ENCODE measurements at places on chromosomes 1 and 21. TPM values are rescaled to one million over a fixed set of nuclear protein-coding genes. Genes with fewer than 3 reads are reported as not detected.

DNA sequence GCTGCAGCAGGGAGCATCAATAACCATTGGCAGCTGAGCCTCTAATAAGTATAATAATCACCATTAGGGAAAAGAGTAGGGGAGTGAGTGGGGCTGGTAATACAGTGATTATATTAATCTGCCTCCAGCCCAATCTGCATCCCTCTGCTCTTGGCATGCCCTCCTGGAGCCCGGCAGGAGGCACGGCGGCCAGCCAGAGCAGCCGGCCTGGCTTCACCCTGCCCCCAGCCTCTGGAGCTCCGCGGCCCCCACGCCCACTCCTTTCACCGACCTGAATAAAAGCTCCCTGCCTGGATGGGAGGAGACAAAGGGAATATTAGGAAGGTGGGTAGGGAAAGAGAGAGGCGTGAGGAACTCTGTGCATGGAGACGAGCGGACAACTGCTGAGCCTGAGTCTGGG, 28.3 kb downstream of the OPTC start:
- H3K27me3 ChIP-seq: no peaks in the 10 kb centered on the region
- no peaks in the 10 kb centered on the region for H3K36me3 ChIP-seq

GRCh38 chr1:98700228-98700627, 38.7 kb downstream of the SNX7 start:
- no peaks in the 10 kb centered on the region for H3K27me3 ChIP-seq
- H3K27ac ChIP-seq: no peak overlapping the region
- H3K4me3 ChIP-seq: no peak overlapping the region
- no peaks in the 10 kb centered on the region for H3K36me3 ChIP-seq
- no peak for DNase-seq

- H3K4me1 ChIP-seq: no peaks in the 10 kb centered on the region
- no peak for DNase-seq
- H3K4me3 ChIP-seq: no peak overlapping the region
- H3K36me3 ChIP-seq: no peaks in the 10 kb centered on the region
- no peak overlapping the region for H3K27ac ChIP-seq
Measured at GRCh38 chr1:44168520-44169098, 27.2 kb upstream of the KLF18 start.

GRCh38 chr1:151147132-151147503, 687 bp upstream of the SEMA6C start:
- H3K36me3 ChIP-seq: no peaks in the 10 kb centered on the region
- DNase-seq: no peak
- H3K4me3 ChIP-seq: peak overlapping the region; percentile 66
- H3K27me3 ChIP-seq: no peaks in the 10 kb centered on the region
- H3K4me1 ChIP-seq: no peaks in the 10 kb centered on the region
- H3K27ac ChIP-seq: peak overlapping the region; percentile 67

DNA sequence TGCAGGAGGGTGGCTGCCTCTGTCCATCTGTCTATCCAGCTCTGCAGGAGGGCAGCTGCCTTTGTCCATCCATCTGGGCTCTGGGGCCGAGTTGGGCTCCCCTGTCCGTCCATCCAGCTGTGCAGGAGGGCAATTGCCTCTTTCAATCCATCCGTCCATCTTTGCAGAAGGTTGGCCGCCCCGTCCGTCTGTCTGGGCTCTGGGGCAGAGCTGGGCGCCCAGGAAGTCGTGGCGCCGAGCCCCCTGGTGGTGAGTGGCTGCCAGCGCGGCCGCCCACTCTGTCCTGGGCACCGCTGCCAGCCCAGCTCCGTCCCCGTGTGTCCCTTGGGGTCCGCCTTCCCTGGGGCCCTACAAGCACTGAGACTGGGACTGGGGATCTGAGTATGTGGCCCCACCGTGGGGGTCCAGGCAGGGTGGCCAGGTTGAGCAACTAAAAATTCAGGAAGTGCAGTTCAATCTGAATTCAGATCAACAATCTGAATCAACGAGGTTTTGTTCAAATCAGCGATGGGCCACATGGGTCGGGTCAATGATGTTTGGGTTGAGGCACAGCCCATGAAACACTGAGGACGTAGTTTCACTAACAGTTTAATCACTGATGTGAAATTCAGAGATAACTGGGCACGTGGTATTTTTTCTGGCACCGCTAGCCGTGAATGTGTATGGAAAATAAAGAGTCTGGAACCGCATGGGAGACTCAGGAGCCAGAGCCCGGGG, 99.1 kb upstream of the ACTRT2 start:
- DNase-seq: peak; percentile 35
- H3K4me1 ChIP-seq: no peaks in the 10 kb centered on the region
- no peak overlapping the region for H3K27ac ChIP-seq
- H3K4me3 ChIP-seq: no peak overlapping the region
- no peaks in the 10 kb centered on the region for H3K36me3 ChIP-seq
- no peaks in the 10 kb centered on the region for H3K27me3 ChIP-seq

- DNase-seq: no peak
- H3K36me3 ChIP-seq: no peaks in the 10 kb centered on the region
- H3K4me1 ChIP-seq: no peaks in the 10 kb centered on the region
- H3K4me3 ChIP-seq: no peak overlapping the region
- no peaks in the 10 kb centered on the region for H3K27me3 ChIP-seq
- no peak overlapping the region for H3K27ac ChIP-seq
Measured at GRCh38 chr1:1187938-1188337, 14.3 kb downstream of the TTLL10 start.

DNA sequence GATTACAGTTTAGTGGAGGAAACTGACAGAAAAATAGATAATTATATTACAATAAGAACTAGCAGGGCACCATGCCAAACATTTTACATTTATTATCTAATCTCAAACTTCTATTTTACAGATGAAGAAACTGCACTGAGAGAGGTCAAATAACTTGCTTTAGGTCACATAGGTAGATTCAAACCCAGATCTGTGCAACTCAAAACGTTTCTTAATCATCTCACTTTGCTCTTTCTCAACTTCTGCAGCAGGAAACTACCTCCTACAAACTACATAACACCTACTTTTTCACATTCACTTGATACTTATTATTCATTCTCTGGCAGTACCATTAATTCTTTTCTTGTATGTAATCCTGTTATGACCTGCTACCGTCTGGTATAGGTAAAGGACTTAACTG, 49.9 kb upstream of the BCL10 start:
- DNase-seq: no peak
- no peaks in the 10 kb centered on the region for H3K36me3 ChIP-seq
- H3K4me3 ChIP-seq: no peak overlapping the region
- H3K4me1 ChIP-seq: no peaks in the 10 kb centered on the region
- H3K27ac ChIP-seq: no peak overlapping the region
- H3K27me3 ChIP-seq: no peaks in the 10 kb centered on the region

- H3K27ac ChIP-seq: no peak overlapping the region
- no peaks in the 10 kb centered on the region for H3K4me1 ChIP-seq
- no peak for DNase-seq
- H3K36me3 ChIP-seq: no peaks in the 10 kb centered on the region
- H3K27me3 ChIP-seq: no peaks in the 10 kb centered on the region
- no peak overlapping the region for H3K4me3 ChIP-seq
Measured at GRCh38 chr1:227921461-227922185, 26.1 kb downstream of the WNT9A start.

DNA sequence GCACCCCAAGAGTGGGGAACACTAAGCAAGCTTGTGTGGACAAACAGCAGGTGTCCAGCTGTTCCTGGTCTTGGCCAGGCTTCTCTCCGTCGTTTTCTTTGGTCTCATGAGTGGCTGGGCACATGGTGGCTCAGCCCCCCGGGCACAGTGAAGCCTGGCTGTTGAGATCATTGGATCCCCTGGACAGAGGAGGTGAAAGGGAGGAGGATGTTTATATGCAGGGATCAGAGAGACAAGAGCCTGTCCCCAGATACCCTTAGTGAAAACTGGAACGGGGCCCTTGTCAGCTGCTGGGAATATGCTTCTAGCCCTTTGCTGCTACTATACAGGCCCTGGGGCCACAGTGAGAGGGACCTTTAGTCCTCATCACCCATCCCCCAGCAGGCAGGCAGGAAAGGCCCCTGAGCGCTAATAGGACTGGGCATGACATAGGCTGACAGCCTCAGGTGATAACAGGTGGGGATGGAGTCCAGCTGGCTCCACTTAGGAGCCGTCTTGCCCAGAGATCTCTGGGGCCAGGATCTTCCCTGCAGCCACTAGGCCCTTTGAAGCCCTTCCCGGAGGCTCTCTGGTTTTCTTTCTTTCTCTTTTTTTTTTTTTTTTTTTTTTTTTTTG, 16.4 kb downstream of the EPHA8 start:
- H3K36me3 ChIP-seq: no peaks in the 10 kb centered on the region
- no peak overlapping the region for H3K27ac ChIP-seq
- H3K27me3 ChIP-seq: no peaks in the 10 kb centered on the region

GRCh38 chr1:243946946-243947345, 96.9 kb upstream of the AKT3 start:
- no peak overlapping the region for H3K27ac ChIP-seq
- DNase-seq: no peak
- no peak overlapping the region for H3K4me3 ChIP-seq
- H3K36me3 ChIP-seq: no peaks in the 10 kb centered on the region
- no peaks in the 10 kb centered on the region for H3K4me1 ChIP-seq

DNA sequence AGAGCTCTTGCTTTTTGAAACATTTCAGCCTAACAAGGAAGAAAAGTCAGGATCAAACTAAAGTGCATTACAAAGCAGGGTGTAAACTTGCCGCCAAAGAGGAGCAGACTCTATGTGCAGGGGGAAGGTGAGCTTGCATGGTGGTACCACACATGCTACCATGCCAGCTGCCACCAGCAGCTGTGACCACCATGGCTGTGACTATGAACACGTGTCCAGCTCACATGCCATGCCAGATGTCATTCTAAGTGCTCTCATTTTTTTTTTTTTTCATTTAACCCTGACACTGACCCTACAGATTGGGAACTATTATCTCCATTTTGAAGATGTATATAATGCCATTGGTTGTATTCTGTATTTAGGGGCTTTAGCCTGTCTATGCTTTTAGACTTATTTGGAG, 79.0 kb downstream of the PCP4 start:
- DNase-seq: no peak
- no peak overlapping the region for H3K4me3 ChIP-seq
- H3K27ac ChIP-seq: no peak overlapping the region
- no peaks in the 10 kb centered on the region for H3K36me3 ChIP-seq

DNA sequence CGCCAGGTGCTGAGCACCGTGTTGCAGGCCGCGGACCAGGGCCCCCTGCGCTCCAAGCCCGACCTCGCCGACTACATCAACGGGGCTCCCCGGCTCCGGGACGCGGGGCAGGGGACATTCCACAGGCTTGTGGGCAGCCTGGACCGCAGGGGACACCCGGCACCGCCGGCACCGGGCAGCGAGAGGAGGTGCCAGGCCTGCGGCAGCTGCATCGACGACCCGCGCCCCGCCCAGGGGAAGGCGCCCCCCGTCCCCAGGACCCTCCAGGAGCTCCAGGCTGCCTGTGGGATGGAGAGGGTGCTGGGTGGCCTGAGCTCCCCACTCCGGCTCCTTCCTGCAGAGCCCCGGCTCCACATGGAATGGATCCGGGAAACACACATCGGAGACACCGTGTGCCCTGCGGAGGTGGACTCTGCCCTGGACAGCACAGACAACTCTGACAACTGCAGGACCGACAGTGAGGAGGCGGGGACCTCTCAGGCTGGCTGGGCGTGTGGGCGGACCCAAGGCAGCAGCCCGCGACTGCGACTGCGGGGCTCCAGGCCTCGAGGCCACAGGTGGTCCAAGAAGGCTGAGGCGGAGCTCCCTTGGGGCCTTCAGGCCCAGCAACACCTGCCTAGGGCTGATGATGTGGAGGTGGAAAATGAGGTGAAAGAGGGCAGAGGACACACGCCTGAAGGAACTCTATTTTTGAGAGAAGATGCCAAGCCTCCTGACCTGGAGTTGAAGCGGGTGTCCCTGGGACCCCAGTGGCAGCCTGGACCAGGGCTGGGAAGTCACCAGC, 22.8 kb downstream of the KIAA1614 start:
- H3K27ac ChIP-seq: no peak overlapping the region
- no peaks in the 10 kb centered on the region for H3K36me3 ChIP-seq
- no peaks in the 10 kb centered on the region for H3K4me1 ChIP-seq
- no peak for DNase-seq

DNA sequence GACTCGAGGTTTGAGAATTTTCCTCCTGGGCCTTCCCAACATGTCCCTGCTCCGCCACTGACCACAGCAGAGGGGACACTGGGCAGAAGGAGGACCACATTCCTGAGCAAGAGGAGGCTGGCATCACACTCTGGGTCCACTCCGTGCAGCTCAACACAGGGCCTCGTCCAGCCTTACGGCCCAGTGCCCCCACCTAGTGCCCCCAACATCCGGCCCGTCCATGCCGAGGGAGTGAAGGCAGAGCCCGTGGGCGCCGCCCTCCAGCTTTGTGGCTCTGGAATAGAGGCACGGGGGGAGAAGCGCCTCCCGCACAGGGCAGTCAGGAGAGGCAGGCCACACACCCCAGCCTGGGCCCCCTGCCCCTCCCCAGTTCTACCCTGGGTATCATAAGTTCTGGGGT, 158.3 kb downstream of the NPHP4 start:
- no peaks in the 10 kb centered on the region for H3K36me3 ChIP-seq
- no peak overlapping the region for H3K27ac ChIP-seq
- H3K4me3 ChIP-seq: no peak overlapping the region
- no peak for DNase-seq
- no peaks in the 10 kb centered on the region for H3K4me1 ChIP-seq
- H3K27me3 ChIP-seq: no peaks in the 10 kb centered on the region

DNA sequence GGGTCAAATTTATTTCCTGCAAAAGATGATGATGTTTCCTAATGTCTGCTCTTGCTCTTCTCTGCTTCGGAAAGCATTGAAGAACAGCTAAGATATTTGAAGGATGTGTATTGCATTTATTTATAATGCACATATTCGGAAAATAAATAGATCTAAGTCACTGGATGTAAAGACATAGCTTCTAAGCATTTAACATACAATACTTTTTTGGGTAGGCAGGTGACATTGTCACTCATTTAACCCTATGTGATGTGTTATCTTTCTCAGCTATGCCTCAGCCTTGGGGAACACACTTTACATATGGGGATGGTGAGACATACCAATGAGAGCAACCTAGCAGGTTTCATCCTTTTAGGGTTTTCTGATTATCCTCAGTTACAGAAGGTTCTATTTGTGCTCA, at the start of gene OR2G2:
Gene OR2G2, plus strand, starts transcription at position 301 of the 400 bp plus-strand sequence. Its CDS starts 0 bp downstream, at position 301.
- H3K4me3 ChIP-seq: no peak within 1 kb of the TSS
- no peak within 1 kb of the TSS for H3K27ac ChIP-seq
- H3K27me3 ChIP-seq: no peaks in the 10 kb centered on the region
- no peaks in the 10 kb centered on the region for H3K4me1 ChIP-seq
- H3K36me3 ChIP-seq: no peaks in the 10 kb centered on the region

DNA sequence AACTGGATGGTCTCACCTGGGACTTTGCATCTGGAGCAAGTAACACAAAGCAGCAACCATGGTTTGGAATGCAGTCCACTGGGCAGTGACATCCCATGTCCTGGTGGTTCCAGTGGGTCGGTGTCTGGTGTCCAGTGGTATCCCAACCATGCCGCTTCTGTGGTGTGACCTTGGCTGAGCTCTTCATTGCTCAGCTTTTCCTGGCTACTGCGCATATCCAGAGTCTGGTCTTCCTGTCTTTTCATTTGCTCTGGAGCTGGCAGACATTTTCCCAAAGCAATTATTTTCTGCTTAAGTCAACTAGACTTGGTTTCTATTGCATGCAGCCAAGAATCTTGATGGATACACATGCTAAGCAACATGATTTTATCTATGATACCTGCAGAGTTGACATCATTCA, 28.4 kb upstream of the CD2 start:
- DNase-seq: no peak
- no peak overlapping the region for H3K27ac ChIP-seq
- H3K4me3 ChIP-seq: no peak overlapping the region
- no peaks in the 10 kb centered on the region for H3K27me3 ChIP-seq
- no peaks in the 10 kb centered on the region for H3K4me1 ChIP-seq
- no peaks in the 10 kb centered on the region for H3K36me3 ChIP-seq

The RYR2 gene
- not detected for total RNA-seq

The SPATA6 gene
- total RNA-seq: 5.4 TPM

The DONSON gene
- total RNA-seq: 10.7 TPM

The LDLRAD2 gene
- total RNA-seq: 0.66 TPM

The WNT2B gene
- total RNA-seq: 0.64 TPM

Measured in naive thymus-derived CD4-positive, alpha-beta T cell (primary cell).